B cell (primary cell): ENCODE measurements at places on chromosomes 12 and 14.
A peak's percentile ranks its signal among the peaks of the same experiment; 100 is the strongest.

GRCh38 chr12:82874945-82875344 is 188.2 kb downstream of the TMTC2 start:
- DNase-seq, result no peak

- no peak for DNase-seq
Observed at GRCh38 chr12:85733221-85733840, 102.9 kb downstream of the RASSF9 start.

DNA sequence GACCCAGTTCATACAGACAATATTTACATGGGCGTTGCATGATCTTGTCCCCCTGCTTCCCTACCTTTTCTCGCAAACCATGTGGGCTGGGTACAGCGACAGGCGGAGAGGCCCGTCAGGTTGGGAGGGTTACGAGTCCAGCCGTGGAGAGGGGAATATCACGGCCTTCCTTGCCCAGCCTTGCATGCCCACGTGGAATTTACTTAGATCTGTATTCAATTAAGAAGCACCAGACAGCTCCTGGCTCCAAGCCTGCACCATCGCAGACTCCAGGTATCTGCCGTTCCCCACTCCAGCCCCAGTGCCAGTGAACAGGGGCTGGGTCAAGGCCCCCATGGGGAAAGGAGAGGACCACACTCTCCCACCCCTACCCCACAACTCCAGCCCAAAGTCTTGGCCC is 29.8 kb downstream of the BCL11B start:
- no peak for DNase-seq

- peak; percentile 65 for DNase-seq
Observed at GRCh38 chr14:50087341-50088116, 28.8 kb downstream of the VCPKMT start.

- peak; percentile 67 for DNase-seq
Observed at GRCh38 chr12:9364224-9365176, 156.3 kb upstream of the PZP start.

DNA sequence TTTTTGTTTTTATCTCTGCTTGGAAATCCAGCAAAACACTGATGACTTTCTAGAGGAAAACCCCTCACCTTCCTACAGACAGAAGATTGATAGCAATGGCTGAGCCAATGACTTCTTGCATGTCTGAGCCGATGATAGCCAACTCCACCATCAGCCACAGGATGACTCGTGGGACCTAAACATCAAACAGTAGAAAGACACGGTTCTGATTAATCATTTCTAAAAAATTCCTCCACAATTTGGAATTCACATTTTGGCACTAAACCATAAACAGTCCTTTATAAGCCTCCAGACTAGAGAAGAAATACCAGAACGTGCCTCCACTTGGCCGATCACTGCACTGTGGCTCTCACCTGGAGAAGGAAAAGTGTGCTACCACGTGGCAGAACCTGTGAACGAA is 25.9 kb downstream of the SLC11A2 start:
- no peak for DNase-seq

- no peak for DNase-seq
Observed at GRCh38 chr12:31724557-31724956, 4.3 kb downstream of the AMN1 start.

DNA sequence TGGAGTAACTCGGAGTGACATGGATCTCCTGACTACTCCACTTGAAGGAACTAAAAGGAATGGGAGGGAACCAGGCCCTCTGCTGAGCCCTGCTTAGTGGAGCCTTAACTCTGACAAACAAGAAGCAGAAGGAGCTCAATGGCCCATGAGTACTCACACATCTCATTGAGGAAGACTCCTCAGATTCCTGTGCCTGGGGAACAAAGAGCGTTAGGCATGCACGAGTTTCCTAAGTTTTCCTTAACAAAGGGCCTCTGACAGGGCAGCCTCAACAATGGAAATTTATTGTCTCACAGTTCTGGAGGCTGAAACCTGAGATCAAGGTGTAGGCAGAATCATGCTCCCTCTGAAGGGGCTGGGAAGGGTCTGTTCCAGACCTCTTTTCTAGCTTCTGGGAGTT is 185.7 kb upstream of the NTF3 start:
- DNase-seq, result no peak

DNA sequence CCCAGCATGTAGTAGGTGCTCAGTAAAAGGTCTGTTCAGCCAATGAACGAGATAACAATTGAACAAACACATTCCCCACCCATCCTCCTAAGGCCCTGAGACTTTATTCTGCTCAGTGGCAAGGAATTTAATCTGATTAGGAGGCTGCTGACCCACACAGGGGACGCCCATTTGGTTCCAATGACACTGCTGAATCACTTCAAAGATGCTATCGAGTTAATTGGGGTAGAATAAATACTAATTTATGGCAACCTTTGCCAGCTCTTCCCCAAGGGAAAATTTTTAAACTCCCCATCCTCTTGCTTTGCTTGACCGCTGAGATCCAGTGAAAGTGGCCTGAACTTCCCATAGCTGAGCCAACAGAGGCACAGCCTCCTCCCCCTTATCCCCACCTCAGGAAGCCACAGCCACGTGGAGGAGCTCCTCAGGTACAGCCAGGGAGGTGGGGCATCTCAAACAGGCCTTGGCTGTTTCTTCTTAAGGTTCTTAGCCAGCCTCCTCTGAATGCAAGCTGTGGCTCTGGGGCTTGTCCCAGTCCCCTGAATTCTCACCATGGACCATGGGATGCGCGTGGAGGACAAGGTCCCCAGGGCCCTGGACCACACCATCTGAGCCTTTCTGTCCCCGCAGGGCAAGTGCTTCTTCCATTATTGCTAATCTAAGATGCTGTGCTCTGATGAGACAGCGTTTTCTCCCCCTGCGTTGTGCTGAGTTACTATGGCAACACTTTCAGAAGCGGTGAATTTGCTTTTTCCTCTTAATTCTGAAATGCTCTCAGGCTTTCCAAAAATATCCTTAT is 26.7 kb downstream of the C14orf132 start:
- no peak for DNase-seq

DNA sequence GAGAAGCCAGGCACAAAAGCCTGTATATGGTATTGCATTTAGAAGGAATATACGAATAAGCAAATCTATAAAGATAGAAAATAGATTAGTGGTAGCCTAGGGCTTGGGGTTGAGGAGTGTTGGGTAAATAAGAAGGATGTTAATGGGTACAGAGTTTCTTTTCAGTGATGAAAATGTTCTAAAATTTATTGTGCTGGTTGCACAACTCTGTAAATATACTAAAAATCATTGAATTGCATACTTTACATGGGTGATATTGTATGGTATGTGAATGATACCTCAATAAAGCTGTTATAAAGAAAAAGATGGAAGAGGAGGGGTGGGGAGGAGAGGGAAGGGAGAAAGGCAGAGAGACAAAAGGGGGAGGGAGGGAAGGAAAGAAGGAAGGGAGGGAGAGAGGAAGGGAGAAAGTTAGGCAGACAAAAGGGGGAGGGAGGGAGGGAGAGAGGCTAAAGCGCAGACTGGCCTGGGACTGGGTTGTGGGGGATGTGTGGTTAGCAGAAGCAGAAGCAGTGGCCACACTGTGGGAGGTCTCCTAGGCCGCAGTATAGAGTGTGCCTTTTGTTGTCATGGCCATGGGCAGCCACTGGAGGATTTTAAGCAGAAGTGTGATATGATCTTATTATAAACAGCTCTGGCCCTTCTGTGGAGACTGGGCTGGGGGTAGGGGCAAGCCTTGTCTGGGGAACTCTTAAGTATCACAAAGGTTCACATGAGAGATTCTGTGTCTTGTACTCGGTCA is 73.6 kb upstream of the ELK3 start:
- DNase-seq, result peak; percentile 54

- DNase-seq, result no peak
Observed at GRCh38 chr12:94575024-94575423, 75.3 kb downstream of the TMCC3 start.

DNA sequence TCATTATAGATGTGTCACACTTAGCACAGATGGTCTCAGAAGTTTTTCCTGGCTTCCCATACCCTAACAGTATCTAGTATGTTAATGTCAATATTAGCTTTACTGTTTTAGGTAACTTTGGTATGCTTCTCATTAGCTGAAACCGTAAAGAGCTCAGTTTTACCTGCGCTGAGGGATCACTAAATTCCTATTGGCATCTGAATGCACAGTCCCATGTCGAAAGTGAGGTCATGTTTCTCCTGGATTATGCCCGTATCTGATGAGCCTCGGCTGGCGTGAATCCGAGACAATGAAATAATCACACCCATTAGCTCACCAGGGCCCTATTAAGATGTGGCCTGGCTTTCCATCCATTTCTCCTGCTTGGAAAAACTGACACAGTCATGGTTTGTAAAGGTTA is 418.2 kb downstream of the ZFP36L1 start:
- DNase-seq, result no peak

GRCh38 chr14:81589381-81590065 is 55.9 kb upstream of the SEL1L start:
- DNase-seq, result no peak

DNA sequence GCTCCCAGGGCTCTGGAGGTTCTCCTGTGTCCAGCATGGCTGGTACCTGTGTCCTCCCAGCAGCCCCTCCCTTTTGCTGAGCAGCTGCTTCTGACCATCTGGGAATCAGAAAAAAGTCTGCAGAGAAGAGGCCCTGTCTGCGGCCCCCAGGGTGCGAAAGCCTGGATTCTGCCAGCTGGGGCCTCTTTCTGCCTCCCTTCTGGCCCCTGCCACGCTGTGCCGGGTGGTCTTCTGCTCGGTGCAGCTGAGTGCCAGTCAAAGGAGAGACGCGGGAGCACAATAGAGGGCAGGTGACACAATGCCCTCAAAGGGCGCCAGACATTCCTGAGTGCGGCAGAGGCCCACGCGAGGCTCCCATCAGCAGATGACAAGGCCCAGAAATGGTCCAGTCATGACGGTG is 12.6 kb downstream of the BTBD6 start:
- no peak for DNase-seq

DNA sequence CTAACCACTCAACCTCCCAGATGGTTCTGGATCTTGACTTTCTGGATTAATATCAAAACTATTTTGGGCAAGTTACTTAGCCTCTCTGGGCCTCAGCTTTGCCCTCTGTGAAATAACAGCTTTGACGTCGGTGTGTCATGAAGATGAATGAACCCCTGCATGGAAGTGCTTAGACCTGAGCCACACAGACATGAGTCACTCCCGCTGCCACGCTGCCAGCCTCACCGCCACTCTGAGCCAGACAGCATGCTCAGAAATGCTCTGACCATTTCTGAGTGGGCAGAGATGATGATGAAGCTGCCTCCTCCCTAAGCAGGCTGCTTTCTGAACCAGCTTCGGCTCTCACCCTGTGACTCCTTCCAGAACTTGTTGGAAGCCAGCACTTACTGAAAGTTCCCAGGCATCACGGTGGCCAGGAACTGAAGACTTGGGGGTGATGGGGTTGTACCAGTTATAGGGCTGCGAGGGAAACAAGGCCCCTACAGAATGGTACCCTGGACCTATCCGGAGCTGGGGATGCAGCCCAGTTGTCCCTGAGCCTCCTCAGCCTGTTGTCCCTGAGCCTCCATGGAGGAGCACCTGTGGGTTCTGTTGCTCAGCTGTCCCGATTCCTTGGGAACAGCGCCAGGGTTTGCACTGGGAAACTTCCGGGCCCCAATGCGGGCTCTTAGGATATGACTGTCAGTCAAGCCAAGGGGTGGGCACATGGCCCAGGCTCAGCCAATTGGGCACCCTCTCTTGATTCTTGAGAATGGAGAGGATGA is 2.0 kb upstream of the CCDC197 start:
- no peak for DNase-seq

- no peak for DNase-seq
Observed at GRCh38 chr12:1932264-1932777, 13.9 kb upstream of the CACNA2D4 start.

DNA sequence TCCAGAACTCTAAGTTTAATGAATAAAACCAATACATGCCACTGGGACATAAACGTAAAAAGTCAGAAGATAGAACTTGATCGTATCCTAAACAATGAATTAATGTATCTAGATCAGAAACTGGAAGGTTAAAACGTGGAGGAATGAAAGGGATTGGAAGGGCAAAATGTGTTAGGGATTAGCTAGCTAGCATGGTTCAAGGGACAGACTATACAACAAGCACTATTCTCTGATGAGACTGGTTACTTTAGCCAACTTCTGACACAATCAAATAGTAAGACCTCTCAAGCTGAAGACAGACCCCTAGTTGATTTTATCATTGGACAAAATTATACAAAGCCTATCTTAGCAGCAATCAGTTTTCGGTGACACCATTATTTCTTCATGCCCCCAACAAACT is 18.7 kb upstream of the OXA1L start:
- no peak for DNase-seq

GRCh38 chr12:30847259-30847658 is 79.3 kb upstream of the TSPAN11 start:
- peak; percentile 71 for DNase-seq

DNA sequence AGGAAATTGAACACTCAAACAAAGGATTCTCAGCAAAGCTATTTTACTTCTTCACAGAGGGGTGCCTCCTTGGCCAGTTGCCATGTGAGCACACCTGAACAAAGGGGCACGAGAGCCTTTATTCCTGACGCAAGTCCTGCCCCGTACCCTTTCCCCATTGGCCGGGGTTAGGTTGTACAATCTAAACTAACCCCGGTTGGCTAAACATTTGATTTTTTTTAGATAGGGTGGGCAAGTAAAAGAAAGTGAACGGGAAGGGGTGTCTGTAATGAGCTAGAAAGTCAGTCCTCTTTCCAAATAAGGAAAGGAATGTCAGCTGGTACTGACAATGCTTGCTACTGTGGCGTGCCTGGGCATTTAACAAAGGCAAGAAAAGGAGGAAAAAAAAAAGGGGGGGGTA is 135.5 kb upstream of the CDKN3 start:
- no peak for DNase-seq

- no peak for DNase-seq
Observed at GRCh38 chr12:24900196-24900595, 48.7 kb downstream of the BCAT1 start.

- DNase-seq, result no peak
Observed at GRCh38 chr12:16421806-16422205, 74.4 kb downstream of the MGST1 start.

DNA sequence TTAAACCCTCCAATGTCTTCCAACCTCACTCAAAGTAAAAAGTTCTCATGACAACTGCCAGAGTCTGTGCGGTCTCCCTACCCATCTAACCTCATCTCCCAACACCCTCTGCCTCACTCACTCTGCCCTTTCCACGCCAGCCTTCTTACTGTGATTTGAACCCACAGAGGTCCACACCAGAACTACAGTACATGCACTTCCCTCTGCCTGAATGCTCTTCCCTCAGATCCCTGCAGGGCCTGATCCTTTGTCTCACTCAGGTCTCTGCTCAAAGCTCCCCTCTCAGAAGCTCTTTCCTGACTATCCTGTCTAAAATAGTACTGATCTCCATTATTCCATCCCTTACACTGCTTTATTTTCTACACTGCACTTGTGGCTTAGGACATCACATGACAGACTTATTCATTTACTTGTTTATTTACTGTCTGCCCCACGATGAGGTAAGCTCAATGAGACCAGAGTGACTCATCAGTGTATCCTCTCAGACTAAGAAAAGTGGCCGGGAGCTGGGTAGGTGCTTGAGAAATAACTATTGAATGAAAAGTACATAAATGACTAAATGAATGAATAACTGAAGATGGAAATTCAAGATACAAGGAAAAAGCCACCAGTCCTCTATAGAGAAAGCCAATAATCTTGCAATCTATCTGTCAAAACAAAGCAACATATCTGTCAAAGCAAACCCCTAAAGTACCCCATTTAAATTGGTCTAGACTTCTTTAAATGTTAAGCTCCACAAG is 17.1 kb downstream of the POMT2 start:
- no peak for DNase-seq

GRCh38 chr12:130204541-130204953 is 42.3 kb downstream of the FZD10 start:
- no peak for DNase-seq
